T47D (cell line): ENCODE measurements at places on chromosomes 5 and 9.

DNA sequence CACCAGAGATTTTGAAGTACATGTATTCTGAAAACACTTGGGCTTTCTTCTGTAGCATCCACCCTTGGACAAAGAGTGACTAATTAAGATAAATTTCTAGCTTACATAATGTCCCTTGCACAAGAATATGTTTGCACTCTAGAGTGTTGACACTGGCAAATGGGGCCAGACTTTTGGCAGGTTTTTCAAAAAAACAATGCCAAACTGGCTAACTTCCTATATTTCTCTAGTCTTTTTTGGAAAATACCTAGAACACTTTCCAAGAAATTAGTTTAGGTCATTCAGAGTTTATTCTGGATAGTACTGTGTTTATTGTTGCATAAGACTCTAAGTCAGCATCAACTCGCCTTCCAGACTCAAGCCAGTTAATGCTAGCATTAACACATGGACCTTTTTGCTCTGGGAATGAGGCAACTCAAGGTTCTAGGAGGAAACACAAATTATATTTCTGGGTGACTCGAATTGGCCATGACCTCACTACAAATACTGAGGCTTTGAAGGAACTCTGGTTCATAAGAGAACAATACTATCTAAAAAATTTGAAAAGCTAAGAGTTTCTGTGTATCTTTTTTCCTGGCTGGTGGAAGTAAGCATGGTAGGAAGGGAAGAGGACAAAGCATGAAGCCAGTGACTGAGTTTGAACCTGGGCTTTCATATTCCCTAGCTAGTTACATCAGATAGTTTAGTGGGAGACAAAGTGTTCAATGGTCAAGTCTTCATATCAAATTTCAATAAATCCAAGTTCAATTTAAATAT, 101.6 kb downstream of the NREP start:
- no peak for DNase-seq

DNA sequence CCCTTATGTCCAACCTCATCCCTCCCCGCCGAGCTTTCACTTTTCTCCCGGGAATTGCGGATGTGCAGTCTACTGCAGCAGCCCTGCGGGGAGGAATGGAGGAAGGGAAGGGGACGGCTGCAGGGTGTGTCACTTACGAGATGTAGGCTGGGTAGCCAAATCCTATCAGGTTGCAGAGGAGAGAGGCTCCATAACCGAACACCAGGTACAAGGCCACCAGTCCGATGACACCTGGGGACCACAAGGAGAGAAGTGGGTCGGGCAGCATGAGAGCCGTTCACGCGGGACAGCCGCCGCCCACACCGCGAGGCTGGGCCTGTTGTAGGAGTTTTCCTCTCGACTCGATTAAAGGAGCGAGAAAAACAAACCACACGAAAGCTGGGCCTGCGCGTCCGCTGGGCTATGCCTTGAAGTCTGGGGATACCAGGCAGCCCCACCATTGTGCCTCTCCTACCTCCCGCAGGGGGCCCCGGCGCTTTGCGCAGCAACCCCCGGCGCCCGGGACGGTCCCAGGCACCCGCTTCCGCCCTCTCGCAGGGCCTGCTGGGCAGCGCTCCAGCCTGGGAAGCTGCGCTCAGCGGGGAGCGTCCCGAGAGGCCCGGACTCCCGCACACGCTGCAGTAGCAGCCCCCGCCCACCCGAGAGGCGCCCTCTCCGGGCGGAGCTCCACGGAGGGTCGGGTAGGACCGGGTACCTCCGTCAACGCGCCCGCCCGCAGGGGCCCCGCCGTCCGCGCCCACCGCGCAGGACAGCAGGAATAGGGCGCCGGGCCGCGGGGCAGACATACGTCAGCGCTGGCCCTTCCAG, 798 bp downstream of the REEP5 start:
- DNase-seq = peak; percentile 55

GRCh38 chr5:112533362-112533761, 114.3 kb upstream of the EPB41L4A start:
- no peak for DNase-seq

GRCh38 chr5:178502401-178503100, 87.6 kb downstream of the COL23A1 start:
- no peak for DNase-seq

DNA sequence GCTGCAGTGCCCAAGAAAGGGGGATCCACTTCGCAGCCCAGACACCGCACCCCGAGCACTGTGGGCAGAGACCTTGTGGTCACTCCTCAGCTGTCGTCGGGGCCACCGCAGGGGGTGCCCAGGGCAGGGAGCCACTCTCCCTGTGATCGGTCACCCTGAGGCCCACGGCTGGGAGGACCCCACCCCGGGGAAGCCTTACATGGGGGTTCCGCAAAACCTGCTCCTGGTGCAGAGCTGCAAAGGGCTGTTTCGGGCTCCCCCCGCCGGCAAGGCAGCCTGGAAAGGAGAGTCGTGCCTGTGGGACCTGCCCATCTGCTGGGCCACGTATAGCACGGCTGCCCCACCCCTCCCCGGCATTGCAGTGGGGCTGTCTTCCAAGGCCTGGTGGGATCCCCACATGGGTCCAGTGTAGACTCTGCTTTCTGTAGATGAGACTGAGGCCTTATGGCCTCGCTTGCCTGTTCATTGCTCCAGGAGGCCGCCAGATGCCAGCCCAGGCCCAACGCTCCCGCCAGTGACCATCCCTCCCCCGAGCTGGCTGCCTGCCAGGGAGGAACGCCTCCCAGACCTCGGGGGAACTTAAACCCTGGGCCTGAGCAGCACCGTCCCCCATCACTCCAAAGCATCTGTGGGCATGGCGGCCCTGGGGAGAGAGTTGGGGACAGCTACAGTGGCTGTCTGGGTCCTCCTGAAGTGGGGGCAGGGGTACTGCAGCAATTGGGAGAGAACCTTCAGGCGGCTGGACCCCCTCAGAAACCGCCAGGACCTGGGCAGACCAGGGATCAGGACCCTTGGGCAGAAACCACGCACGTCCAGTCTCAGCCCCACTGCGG, 1.6 kb upstream of the DNLZ start:
- DNase-seq = no peak
